NCI-H524 (cell line): ENCODE measurements at places on chromosomes 6 and 20.

DNA sequence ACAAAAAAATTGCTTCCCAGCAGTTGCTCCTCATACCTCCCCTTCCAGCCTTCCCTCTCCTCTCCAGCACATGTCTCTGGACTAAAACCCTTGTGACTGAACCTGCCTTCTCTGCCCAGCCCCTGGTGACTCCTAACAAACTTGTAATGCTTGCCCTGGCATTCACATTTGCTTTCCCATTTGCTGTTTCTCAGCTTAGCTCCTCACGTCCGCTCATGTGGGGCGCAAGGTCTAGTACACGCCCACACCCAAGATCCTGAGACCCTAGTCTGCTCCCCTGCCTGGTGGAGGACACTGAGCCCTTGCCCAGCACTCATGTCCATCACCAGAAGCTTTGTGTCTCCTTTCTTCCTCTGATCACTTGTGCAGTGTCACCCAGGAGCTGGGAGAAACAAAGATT lies 18.3 kb upstream of the RBPJL start:
- no peak for DNase-seq

- no peak for DNase-seq
Measured at GRCh38 chr6:80233262-80233661, 126.8 kb downstream of the BCKDHB start.

- DNase-seq: no peak
Measured at GRCh38 chr6:22078802-22079545, 217.9 kb downstream of the PRL start.

DNA sequence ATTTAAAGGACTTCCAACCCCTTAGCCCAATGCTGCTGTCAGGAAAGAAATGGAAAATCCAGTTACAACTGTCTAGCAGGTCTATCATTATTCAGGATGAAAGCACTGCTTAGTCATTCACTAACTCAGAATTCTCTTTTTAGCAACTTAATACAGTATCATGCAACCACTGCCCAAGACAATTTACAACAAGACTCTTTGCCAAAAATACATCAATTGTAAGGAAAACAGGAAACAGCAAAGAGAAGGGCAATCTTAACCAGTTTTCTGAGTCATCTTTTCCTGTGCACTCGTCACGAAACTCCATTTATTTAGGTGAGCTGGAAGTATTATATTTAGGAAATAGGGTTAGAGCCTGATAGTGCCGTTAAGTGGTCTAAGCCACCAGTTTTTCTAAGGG lies 1197.7 kb upstream of the CITED2 start:
- no peak for DNase-seq

GRCh38 chr6:165404697-165405096 lies 95.3 kb upstream of the C6orf118 start:
- DNase-seq: no peak

GRCh38 chr20:48957533-48957932 lies 36.0 kb downstream of the ARFGEF2 start:
- no peak for DNase-seq

DNA sequence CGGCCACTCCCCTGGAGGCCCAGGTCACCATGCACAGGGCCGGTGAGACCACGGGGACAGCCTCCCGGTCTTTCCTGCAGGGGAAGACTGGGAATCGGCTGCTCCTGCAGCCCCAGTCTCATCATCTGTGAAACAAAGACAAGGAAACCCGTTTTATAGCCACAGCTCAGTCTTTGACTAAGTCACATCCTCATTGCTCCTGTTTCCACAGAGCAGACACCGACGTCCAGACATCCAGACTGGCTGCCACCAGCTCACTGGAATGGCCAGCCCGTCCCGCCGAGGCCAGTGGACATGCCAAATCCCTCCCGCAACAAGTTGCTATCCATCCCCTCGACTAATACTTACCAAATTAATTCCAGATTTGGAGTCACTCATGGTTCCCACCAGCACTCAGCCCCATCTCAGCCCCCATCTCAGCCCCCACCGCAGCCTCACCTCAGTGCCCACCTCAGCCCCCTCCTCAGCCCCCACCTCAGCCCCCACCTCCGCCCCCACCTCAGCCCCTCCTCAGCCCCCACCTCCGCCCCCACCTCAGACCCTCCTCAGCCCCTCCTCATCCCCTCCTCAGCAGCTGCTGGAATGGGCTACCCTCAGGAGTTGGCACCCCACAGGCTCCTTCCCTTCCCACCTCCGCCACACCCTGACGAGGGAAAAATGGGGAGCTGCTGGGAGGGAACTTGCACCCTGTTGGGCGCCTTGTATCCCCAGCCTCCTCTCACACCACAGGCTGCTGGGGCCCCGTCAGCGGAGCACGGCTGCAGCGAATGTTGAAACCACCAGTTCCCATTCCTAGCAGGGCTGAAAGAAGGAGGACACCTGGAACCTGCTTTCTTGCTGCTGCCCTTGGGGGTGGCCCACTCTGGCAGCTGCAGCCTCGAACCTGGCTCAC lies 48.7 kb downstream of the YTHDF1 start:
- DNase-seq: no peak

- DNase-seq: no peak
Measured at GRCh38 chr6:169905041-169905807, 153.8 kb downstream of the ERMARD start.

- no peak for DNase-seq
Measured at GRCh38 chr6:148888856-148889255, 142.0 kb downstream of the UST start.

DNA sequence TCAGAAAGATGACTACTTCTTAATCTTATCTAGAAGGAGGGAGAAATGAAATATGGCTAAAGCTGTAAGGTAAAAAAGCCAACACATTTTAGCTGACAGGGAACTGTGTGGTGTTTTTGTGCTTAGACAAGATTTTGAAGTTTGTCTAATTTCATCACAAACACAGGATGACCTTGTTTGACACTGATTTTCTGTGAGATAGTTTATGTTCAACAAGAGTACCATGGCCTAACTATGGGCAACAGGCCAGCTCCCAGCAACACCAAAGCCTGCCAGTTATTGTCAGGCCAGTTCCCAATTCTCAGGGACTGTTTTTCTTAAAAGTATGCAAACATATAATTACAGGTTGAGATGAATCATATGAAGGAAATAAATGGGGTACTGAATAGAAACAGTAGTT lies 5.5 kb upstream of the ABCF1 start:
- no peak for DNase-seq

DNA sequence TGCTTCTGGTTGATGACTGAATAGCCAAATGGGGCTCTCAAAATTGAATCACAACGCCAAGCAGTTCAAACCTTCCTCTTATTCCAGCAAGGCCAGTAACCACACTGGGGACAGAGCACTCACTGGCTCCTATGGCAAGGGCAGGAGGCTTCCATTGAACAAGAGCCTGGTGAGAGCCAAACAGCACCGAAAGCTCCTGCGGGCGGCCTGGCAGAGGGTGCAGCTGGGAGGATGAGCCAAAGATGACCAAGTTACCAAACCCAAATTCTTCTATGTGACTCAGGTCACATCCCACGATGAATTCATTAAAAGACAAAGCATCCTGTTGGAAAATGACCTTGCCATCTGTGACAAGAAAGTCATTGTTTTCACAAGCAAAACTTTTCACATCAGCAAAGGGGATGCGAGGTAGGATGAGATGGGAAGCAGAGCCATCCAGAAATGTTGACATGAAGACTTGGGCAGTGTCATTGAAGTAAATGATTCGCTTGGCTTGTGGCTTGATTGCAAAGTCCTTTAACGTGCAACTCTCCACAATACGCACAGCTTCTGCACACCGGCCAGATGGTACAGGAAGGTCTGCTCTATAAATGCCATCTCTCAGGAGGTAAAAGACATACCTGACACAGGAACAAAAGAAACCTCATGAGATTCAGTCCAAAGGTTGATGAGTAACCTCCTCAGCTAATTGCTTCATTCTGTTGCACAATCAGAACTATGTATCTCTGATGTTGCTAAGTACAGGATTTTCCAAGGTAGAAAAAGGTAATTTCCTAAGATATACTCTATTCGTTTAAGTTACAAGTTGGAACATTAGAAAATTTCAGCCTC lies 36.3 kb downstream of the ROS1 start:
- DNase-seq: no peak

- peak; percentile 26 for DNase-seq
Measured at GRCh38 chr6:158770533-158771330, 48.4 kb downstream of the EZR start.

DNA sequence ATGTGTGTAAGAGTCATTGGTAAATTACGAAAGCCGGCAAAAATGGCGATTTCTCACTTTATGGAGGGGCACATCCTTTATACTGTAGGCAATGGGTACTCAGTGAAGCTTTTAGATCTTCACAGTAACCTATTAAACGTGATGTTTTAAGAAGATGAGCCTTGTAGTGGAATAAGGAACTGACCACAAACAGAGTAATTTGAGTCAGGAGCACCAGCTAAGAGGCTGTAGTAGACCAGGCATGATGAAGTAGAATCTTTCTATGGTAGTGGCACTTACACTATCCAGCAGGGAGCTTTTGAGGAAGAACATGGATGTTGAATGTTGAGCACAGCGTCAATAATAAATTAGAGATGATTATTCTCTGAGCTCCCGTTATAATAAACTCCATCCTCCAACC lies 65.9 kb downstream of the HIVEP2 start:
- no peak for DNase-seq

DNA sequence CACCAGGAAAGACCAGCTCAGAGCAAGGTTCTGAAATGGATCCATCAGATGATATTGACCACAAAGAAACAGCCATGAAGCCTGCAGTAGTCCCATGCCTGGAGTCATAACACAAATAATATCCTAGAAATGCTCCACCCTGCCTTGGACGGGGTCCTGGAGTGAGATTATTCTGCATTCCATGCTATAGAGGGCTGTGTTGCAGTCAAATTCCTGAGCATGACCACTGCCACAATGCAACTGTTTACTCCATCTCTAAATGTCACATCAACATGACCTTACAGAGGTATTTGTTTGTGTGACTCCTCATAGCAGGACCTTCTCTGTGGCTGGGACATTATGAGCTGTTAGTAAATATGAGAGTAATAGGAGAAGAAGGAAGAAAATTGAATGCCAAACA lies 257.5 kb upstream of the TCF21 start:
- no peak for DNase-seq

- DNase-seq: no peak
Measured at GRCh38 chr20:1842281-1842680, 52.9 kb upstream of the SIRPA start.

- no peak for DNase-seq
Measured at GRCh38 chr20:4713401-4713800, 8.3 kb upstream of the PRND start.

DNA sequence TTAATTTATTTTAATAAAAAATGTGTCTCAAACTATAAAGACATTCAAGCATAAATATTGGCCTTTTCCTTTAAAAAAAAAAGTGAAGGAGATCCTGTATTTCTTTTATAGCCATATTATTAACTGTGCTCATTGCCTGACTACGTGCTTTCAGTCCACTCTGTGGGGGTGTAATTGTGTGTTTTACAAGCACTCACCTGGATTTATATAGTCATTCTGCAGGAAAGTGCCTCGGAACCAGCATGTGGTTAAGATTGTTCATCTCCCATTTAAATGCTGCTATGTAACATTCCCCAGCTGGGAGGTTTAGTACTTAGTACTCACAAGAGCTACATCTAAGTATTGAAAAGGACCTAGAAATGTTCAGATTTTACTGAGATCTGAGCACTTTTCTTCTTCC lies 47.9 kb upstream of the SLC22A16 start:
- DNase-seq: no peak

DNA sequence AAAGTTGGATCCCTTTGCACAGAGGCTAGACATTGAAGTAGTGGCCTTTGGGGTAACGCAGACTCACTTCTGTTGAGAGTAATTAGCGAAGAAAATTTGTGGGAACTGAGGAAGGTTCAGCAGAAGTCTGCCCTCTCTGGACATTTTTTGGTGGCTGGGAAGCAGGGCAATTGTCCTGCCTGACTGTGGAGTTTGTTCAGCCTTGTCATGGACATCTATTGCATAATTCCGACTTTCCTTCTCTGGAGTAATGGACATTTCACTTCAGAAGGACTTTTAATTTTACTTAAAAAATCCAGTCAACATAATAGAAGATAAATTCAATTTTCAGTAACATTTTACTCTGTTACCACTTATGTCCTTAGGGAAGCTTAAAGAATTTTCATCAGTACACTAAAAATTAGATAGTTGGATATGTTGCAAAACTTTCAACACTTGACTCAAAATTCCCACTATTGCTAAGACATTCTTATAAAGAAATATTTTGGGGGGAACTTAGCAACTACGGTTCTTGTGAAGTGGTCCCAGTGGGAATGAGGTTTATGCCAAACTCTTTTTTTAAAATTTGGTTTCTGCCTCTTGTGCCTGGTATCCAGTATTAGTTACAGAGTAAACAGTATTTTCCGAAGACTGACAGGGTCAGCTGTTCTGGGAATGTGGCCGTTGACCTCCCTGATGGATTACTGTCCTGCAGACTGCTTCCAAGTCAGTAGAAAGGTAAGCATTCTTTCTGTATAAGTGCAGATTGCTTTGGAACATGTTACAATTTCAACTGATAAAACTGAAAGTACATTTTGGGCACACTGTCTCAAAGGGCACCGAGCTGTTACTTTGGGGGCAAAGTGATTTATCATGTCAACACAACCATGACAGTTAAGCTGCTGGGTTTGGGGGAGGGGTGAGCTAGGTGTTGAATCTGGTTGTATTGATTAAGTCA lies 100.6 kb upstream of the MLIP start:
- DNase-seq: no peak

DNA sequence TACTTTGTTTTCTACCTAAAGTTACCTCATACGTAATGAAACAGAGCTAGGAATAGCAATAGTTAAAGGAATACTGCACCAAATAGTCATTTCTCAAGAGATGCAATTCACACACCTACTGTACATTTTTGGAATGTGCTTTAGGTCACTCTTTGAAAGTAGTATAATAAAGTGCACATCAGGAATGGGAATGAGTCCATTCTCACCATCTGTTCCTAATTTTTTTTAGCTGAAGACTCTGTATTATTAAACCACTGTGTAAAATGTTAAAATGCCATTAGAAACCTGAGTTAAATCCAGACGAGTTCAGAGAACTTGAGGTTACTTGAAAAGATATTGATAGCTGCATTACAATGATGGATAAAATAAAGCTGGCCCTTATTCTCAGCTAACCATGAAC lies 51.9 kb upstream of the EPHA7 start:
- DNase-seq: no peak

DNA sequence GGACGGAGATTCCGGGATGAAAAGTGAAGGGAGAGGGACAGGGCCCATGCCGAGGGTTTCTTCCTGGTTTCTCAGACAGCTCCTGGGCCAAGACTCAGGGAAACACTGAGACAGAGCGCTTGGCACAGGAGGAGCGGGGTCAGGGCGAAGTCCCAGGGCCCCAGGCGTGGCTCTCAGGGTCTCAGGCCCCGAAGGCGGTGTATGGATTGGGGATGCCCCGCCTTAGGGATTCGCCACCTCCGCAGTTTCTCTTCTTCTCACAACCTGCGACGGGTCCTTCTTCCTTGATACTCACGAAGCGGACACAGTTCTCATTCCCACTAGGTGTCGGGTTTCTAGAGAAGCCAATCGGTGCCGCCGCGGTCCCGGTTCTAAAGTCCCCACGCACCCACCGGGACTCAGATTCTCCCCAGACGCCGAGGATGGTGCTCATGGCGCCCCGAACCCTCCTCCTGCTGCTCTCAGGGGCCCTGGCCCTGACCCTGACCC lies 55.0 kb upstream of the HLA-A start:
- no peak for DNase-seq

- DNase-seq: no peak
Measured at GRCh38 chr6:42269974-42270510, 52.4 kb upstream of the MRPS10 start.

GRCh38 chr20:19679900-19680495 lies 78.1 kb upstream of the RIN2 start:
- no peak for DNase-seq

- peak; percentile 43 for DNase-seq
Measured at GRCh38 chr6:136547336-136547735, 2.9 kb downstream of the MAP7 start.

- DNase-seq: no peak
Measured at GRCh38 chr6:23498013-23498412, 628.0 kb upstream of the NRSN1 start.
